Cardiac fibroblast (primary cell): ENCODE measurements at places on chromosomes 12 and 14.
A peak's percentile ranks its signal among the peaks of the same experiment; 100 is the strongest.

DNA sequence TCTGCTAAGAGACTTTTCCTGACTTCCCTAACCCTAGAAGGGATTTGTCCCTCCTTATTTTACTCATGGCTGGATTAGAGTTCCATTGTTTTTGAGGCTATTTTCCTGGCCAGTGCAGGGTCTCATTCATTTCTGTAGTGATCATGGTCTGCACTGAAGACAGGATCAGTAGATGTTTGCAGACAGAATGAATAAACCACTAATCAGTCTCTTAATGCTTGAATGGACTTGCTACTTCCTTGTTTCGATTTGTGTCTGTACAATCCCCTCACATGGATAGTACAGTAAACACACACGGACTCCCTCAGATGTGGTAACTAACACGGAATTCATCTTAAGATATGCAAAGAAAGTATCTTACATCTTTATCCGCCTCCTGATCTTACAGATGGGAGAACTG, 102.6 kb upstream of the PRB2 start:
- DNase-seq = no peak

- peak; percentile 79 for DNase-seq
These were observed at the start of gene WSB2 for GRCh38 chr12:118061011-118061872. Gene WSB2, minus strand, starts transcription at chr12:118061179. Its CDS starts 131 bp downstream, at chr12:118061048.

- no peak for DNase-seq
These were observed 21.9 kb downstream of the CEP128 start for GRCh38 chr14:80919622-80920021.

- DNase-seq = no peak
These were observed 207.6 kb upstream of the FOXN3 start for GRCh38 chr14:89624500-89625156.

DNA sequence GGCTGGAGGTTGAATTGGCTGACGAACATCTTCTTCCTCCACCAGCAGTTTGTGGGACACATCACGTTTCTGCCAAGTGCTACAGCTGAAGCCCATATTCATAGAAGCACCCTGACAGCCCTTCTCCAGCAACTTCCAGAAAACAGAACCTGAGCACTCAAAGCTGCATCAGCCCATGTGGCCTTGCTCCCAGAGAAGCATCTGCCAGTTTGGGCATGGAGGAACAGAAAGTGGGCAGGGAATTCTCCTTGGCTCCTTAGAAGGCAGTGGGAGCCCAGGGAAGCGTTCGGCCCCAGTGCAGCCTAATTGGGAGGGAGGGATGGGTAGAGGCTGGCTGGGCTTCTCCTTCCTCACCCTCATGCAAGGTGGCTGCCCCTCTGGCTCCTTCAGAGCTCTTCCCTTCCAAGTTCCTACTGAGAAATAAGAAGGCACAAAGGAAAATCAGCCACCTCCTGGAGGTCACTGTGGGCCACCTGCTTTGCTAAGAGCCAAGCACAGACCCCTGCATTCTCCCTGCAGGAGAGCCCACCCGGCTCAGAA, 4.1 kb upstream of the NGB start:
- no peak for DNase-seq

- no peak for DNase-seq
These were observed 71.6 kb downstream of the ASCL4 start for GRCh38 chr12:107845980-107846659.

GRCh38 chr14:23347406-23348296, 5.0 kb downstream of the SLC22A17 start:
- no peak for DNase-seq

DNA sequence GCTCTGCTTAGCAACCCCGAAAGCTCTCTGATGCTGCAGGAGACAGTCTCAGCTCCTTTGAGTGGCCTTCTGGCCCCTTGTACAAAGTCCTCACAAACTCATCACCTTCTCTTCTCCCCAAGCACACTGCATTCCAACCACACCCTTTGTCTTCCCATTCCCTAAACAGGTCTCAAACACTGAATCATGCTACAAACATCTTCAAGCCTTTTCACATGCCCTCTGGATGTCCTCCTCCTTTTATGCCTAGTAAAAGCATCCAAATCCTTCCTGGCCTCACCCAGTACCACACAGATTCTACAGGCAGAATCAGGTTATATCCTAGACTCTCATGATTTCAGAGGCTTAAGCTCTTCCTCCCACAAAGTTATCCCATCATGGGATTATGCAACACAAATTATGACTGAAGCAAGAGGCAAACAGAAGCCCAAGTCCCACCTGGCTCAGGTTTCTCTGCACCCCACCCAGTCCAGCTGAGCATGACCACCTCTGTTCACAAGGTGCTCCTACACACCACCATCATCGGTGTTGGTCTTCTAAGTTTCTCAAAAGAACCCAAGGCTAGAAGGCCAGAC, 61.4 kb upstream of the PCED1B start:
- peak; percentile 27 for DNase-seq

DNA sequence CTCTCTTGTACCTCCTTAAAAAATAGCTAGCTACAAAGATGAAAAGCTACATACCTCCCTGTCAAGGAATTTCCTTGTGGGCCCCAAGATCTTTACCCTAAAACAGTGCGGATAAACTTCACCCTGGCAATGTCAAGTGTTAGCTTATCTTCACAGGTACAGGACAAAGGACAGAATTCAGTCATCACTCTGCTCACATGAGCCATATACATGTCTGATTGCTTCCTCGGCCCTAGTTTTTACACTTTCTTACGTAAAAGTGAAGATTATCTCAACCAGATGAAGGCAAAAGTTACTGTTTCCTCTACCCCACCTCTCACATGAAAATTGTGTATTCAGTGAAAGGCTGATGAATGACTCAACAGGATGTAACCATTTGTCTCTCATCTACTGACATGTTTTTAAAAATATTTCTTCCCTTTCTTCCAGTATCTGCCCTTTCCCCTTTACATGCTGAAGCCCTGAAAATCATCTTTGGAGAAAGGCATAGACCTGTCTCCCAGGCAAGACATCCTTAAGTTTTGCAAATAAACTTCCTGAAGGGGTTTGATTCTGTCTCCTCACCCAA, 890.1 kb downstream of the GALC start:
- no peak for DNase-seq

DNA sequence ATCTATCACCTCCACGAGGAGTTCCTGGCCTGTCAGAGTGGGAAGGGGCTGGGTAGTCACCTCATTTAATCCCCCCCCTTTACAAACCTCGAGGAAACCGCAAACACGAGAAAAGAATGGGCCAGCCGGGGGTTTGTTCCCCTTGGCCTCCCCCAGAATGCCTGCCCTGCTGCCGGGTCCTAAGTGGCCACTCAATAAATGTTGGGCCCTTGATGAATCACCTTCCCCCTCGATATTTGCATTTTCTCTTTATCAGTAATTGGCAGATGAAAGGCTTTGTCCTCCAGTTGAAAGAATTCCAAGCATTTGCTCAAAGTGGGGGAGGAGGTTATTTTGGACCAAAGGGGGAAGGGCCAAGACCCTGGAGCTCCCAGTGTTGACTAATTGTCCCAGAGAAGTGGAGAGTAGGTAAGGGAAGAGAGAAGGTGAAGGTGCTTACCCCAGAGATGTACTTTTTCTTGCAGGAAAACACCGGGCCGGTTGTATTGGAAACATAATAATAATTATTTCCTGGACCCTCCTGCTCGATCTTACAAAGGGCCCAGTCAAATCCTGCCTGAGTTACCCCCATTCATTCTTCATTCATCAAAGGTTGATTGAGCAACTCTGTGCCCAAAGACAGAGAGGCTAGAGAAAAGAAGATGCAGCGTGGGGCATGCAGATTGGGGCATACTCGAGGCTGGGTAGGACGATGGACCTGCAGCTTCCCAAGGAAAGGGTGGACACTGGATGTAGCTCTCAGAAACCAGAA, 1.9 kb upstream of the KDM2B start:
- DNase-seq = peak; percentile 39

DNA sequence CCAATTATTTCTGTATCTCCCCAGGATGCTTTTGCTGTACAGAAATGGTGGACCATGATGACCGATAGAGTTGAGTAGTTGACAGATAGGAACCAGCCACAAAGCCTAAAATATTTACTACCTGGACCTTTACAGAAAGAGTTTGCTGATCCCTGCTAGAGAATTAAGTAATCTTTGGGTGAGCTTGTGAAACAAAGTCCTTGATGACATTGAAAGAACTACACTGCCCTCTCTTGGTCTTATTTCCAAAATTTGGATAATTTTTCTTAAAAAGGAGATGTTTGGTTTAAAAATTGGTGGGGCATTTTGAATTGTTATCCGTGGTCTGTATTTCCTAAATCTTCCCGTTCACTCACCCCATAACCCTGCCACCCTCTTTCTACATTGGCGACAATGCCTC, 13.7 kb upstream of the TCTN1 start:
- DNase-seq = peak; percentile 79

GRCh38 chr12:97292588-97292987, 170.0 kb upstream of the RMST start:
- no peak for DNase-seq
